Chondrocyte (in vitro differentiated cells): ENCODE measurements at places on chromosomes 2 and 18. TPM values are rescaled to one million over a fixed set of nuclear protein-coding genes. Genes with fewer than 3 reads are reported as not detected.

GRCh38 chr2:186913870-186914269 is 64.9 kb upstream of the ZSWIM2 start:
- no peak for DNase-seq
- no peak overlapping the region for H3K27ac ChIP-seq
- H3K4me1 ChIP-seq: peaks cover 19% of the 10 kb centered on the region
- no peaks in the 10 kb centered on the region for H3K27me3 ChIP-seq
- no peak overlapping the region for H3K4me3 ChIP-seq
- H3K36me3 ChIP-seq: no peaks in the 10 kb centered on the region

The LAMA1 gene
- total RNA-seq: 2.3 to 3.9 TPM (median 2.5 TPM) in 3 replicates

- H3K4me3 ChIP-seq: no peak overlapping the region
- H3K36me3 ChIP-seq: no peaks in the 10 kb centered on the region
- no peaks in the 10 kb centered on the region for H3K27me3 ChIP-seq
Observed at GRCh38 chr2:191470306-191470705, 207.6 kb upstream of the NABP1 start.

The SPATS2L gene
- 233 to 237 TPM (median 233 TPM) in 3 replicates for total RNA-seq

The APCDD1 gene
- total RNA-seq: 9.5 to 41.3 TPM (median 13.1 TPM) in 3 replicates

DNA sequence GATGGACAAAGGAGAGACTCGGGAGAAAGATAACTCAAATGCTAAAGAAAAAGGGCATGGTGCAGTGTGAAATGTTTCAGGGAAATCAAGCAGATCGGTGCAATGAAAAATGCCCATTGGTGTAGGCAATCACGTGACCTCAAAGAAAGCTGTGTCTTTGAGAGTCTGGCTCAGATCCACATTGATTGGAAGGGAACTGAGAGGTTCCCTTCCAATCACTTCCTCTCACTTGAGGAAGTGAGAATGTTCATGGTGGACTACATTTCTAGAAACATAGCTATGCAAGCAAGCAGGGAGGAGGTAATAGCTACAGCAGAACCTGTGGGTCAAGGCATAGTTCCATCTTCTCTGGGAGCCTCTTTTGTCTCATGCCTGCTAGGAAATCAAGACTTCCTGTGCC is 187.4 kb downstream of the LPIN1 start:
- no peaks in the 10 kb centered on the region for H3K36me3 ChIP-seq
- no peak overlapping the region for H3K4me3 ChIP-seq
- H3K27me3 ChIP-seq: no peaks in the 10 kb centered on the region
- H3K27ac ChIP-seq: no peak overlapping the region
